ENCODE measurements at places on chromosomes 4 and X.

- no peak for DNase-seq
Observed at GRCh38 chr4:173515458-173515857, 14.6 kb downstream of the HAND2 start.

GRCh38 chrX:103464072-103464773, 55.1 kb downstream of the RAB40A start:
- DNase-seq = peak; percentile 33

DNA sequence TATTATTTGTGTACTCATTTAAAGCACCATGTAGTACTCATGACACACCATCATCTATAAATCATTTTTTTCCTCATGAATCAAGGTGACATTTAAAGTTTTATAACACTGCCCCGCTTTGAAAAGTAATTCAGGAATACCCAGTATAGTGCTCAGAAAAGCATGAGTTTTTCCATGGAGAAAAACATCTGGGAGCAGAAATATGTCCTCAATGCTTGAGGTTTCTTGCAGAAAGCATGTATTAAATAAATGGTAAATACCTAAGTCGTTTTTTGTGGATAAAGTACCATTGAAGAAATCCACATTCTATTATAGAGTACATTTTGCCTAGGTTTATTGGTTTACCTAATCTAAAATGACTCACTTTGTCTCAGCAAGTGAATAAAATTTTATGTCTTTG, 66.2 kb downstream of the UBA6 start:
- no peak for DNase-seq

- peak; percentile 75 for DNase-seq
Observed at GRCh38 chrX:121864561-121864960, 817.2 kb downstream of the GLUD2 start.

GRCh38 chr4:146398404-146398803, 123.3 kb downstream of the SLC10A7 start:
- peak; percentile 58 for DNase-seq

- no peak for DNase-seq
Observed at GRCh38 chr4:120809518-120809917, 113.0 kb downstream of the PRDM5 start.

DNA sequence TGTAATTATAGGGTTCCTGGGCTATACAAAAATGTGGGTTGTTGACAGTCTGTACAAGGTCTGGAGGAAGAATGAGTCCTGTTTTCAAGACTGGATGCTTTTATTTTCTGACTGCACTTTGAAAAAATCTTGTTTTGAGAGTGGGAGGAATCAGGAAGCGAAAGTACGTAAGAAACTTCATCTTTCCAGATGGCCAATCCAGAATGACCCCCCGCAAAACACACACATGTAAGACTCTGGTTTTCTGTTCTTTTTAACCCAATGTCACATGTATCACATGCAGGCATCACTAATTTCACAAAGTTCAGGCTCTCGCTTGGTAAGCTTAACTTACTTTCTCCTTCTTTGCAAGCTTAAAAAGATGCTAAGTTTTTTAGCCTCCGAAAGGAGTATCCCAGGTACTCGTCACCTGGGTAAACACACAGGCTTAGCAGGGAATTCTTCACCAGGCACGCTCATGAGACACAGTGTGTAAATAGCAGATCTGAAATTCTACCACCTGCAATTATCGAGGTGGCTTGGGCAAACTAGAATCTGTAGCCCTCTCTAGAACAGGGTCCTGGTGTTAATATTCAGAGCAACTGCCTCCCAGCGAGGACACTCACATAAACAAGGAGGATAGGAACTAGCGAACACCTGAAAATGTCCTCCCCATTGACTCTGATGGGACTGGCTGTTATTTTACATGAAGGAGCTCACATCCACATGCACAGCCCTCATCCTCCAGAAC, 90.7 kb downstream of the NSUN7 start:
- no peak for DNase-seq

DNA sequence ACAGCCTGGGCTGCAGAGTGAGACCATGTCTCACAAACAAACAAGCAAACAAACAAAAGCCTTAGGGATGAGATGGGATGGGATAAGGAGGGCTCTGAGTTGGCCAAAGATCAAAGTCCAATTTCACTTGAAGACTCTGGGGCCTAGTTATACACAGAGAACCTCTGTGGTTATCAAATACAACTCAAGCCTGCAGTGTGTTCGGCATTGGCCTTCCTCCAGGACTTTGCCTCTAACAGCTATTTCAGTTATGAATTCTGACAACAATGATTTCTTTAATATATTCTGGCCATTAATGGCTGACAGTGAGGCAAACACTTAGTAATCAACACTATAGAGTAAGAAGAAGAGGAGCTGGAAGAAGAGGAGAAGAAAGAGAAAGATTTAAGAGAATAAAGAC, 171.1 kb downstream of the PDGFRA start:
- DNase-seq = no peak

- no peak for DNase-seq
Observed at GRCh38 chrX:73944563-73944908, 359.4 kb upstream of the ZCCHC13 start.
